Uterine smooth muscle cell (primary cell): ENCODE measurements at places on chromosomes 6 and 20. TPM values are rescaled to one million over a fixed set of nuclear protein-coding genes. Genes with fewer than 3 reads are reported as not detected.

SLC12A5 gene
- total RNA-seq = under 0.01 TPM in 1 of 2 replicates, not detected in the other

GSTA1 gene
- not detected in 2 replicates for total RNA-seq

IRF4 gene
- under 0.01 TPM in 2 replicates for total RNA-seq

TAGAP gene
- 0.12 TPM in 1 of 2 replicates, not detected in the other for total RNA-seq

IMPG1 gene
- 0.37 TPM in 1 of 2 replicates, not detected in the other for total RNA-seq

LY6G6C gene
- total RNA-seq = not detected in 2 replicates

GGTLC1 gene
- not detected in 2 replicates for total RNA-seq

SPATA2 gene
- 1.1 and 1.2 TPM in 2 replicates for total RNA-seq

SMOC2 gene
- not detected in 2 replicates for total RNA-seq

MRAP2 gene
- 2.2 and 4.9 TPM in 2 replicates for total RNA-seq

FKBP1A gene
- total RNA-seq = 106 and 143 TPM in 2 replicates

OR2H2 gene
- not detected in 2 replicates for total RNA-seq

DNAJC5 gene
- 55.2 and 60.0 TPM in 2 replicates for total RNA-seq

GLP1R gene
- total RNA-seq = not detected in 2 replicates

GABRR1 gene
- not detected in 2 replicates for total RNA-seq

PLTP gene
- total RNA-seq = 7.0 and 23.5 TPM in 2 replicates

C4B gene
- total RNA-seq = 2.0 and 6.0 TPM in 2 replicates

SCUBE3 gene
- total RNA-seq = 21.1 and 58.5 TPM in 2 replicates

SLC17A9 gene
- total RNA-seq = 16.0 and 16.6 TPM in 2 replicates

TREM2 gene
- total RNA-seq = not detected in 2 replicates

HUS1B gene
- total RNA-seq = 1.1 and 1.4 TPM in 2 replicates

TNFRSF6B gene
- total RNA-seq = 57.4 and 110 TPM in 2 replicates

SYNDIG1 gene
- 0.33 and 0.37 TPM in 2 replicates for total RNA-seq

FAM135A gene
- total RNA-seq = 10.6 and 15.1 TPM in 2 replicates

ADGB gene
- total RNA-seq = not detected in 2 replicates

BEND3 gene
- 1.2 and 2.2 TPM in 2 replicates for total RNA-seq
